ENCODE measurements at places on chromosomes 4 and X.

GRCh38 chr4:105461621-105462382, 12.1 kb downstream of the PPA2 start:
- no peak for DNase-seq

DNA sequence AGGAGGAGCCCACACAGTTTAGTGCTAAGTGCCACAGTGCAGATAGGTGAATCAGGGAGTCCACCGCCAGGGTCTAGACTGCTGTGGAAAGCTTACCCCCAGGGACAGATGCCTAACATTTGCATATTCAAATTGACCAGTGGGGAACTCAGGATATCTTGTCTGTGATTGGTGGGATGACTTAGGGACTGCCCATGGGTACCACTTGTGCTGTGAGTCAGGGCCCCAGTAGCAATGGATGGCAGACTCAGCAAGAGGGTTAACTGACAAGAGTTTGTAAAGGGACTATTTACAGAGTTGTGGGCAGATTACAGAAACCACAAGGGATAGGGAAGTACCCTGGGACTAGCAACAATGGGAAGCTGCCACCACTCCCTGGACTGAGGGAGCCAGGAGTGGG, 282.1 kb downstream of the BCOR start:
- no peak for DNase-seq

- no peak for DNase-seq
Observed at GRCh38 chr4:33218238-33218637, 2498.1 kb downstream of the PCDH7 start.

GRCh38 chr4:94917146-94917545, 159.4 kb downstream of the BMPR1B start:
- DNase-seq, result no peak

GRCh38 chr4:8103421-8104390, 54.9 kb downstream of the ABLIM2 start:
- DNase-seq, result no peak

Measured in activated T-helper 1 cell treated with anti-CD3 and anti-CD28 coated beads, Interleukin-2, amount 50 U/mL, for 16 hours (primary cell).